ENCODE measurements at places on chromosomes 12 and 14.

DNA sequence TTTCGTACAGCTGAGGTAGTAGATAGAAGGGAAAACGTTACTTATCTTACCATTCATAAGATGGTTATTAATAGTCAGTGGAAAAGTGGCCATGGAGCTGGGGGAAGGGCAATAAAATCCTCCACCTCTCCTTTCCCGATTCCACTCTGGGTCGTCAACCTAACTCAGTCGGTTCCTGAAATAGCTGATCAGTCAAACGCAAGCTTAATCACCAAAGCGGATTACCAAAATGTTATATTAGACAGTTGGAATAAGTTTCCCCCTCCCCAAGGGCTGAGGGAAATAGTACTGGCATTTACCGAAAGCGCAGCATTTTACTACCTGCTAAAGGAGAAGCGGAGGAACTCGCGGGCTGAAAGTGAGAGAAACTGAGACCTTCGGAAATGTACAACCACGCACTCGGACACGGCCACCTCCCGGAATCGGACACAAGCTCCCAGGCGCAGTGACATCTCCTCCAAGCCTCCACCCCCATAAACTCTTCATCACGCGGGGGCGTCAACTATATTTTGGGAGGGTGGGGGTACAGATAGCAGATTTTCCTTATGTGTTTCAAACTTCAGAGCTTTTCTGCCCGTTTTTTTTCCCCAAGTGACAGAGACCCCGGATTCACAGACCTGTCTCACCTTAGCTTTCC lies 1.2 kb downstream of the PPM1H start:
- DNase-seq: peak; percentile 24

GRCh38 chr14:101178184-101179072 lies 274.9 kb upstream of the RTL1 start:
- DNase-seq: no peak

GRCh38 chr12:15831315-15831978 lies 42.3 kb upstream of the EPS8 start:
- DNase-seq: no peak

DNA sequence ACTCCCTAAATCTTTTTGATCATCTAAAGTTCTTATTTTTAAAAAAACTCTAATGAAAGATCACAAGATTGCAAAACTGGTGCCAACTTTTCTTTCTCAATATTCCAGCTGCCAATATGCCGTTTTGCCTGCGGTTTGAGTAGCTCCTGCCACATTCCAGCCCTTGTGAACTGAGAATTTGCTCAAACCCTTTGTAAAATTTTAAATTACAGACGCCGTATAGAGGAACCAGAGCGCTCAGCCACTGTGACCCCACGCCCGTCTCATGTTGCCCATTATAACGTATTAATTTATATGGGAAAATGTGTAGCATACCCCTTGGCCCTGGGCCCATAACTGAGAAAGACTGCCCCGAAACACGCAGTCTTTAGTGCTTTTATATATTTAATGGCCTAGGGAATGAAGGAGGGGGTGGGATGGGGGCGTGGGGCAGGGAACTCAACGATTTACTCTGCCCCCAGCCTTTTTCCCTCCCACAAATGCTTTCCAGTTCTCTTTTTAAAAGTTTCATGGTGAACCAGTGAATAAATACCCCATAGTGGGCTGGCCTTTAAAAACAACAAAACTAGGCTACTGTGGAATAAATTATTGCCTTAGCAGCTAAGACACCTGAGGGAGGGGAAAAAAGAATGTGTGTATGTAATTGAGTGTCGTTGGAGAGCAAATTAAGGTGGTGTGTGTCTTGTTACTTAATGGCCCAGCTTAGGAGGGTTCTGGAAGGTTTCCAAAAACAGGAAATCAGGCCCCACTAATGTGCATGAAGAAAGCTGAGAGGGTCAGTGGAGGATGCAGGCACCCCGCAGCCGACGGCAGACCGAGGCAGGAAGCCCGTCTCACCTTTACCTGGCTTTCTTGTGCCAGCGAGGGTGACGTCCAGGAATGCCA lies 45.7 kb upstream of the RFLNA start:
- no peak for DNase-seq

DNA sequence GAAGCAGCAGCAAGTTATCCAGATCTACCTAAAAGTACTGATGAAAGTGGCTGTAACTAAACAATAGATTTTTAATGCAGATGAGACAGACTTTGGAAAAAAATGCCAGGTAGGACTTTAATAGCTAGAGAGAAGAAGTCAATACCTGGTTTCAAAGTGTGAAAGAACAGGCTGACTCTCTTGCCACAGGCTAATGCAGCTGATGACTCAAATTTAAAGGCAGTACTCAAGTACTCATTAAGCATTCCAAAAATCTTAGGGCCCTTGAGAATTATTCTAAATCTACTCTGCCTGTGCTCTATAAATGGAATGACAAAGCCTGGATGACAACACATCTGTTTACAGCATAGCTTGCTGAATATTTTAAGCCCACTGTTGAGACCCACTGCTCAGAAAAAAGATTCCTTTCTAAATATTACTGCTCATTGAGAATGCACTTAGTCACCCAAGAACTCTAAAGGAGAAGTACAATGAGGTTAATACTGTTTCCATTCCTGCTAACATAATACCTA lies 68.6 kb upstream of the SYT1 start:
- DNase-seq: no peak

GRCh38 chr14:87152693-87153092 lies 840.3 kb downstream of the GALC start:
- no peak for DNase-seq

DNA sequence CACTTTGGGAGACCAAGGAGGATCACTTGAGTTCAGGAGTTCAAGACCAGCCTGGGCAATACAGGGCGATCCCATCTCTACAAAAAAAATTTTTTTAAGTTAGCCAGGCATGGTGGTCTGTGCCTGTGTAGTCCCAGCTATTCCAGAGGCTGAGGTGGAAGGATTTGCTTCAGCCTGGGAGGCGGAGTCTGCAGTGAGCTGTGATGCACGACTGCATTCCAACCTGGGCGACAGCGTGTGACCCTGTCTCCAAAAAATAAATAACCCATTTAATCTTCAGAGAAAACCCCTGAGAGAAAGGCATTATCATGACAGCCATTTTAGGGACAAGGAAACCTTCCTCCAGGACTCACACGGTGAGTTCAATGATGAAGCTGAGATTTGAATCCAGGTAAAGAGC lies 3.7 kb upstream of the FKBP4 start:
- DNase-seq: no peak
